Bronchus fibroblast of lung (primary cell): ENCODE measurements at places on chromosomes 2 and 18. TPM values are rescaled to one million over a fixed set of nuclear protein-coding genes. Genes with fewer than 3 reads are reported as not detected.

The FAM228A gene
- 0.34 and 1.5 TPM in 2 replicates for total RNA-seq

The CRYBA2 gene
- total RNA-seq = not detected in 2 replicates

The CYRIA gene
- total RNA-seq = 0.74 and 1.0 TPM in 2 replicates

The RAPH1 gene
- total RNA-seq = 3.6 and 6.2 TPM in 2 replicates

The TMEM169 gene
- 0.45 and 1.0 TPM in 2 replicates for total RNA-seq

The EFHD1 gene
- 0.45 TPM in 1 of 2 replicates, not detected in the other for total RNA-seq

The MC5R gene
- not detected in 2 replicates for total RNA-seq

The USP34 gene
- 26.0 and 37.7 TPM in 2 replicates for total RNA-seq

The MROH2A gene
- not detected in 2 replicates for total RNA-seq

The IL1RL2 gene
- total RNA-seq = 0.50 and 0.74 TPM in 2 replicates

The ABCB11 gene
- total RNA-seq = not detected in 2 replicates

The NYAP2 gene
- total RNA-seq = not detected in 2 replicates

The PGAP1 gene
- total RNA-seq = 1.5 and 2.5 TPM in 2 replicates

The CD226 gene
- under 0.01 TPM in 1 of 2 replicates, not detected in the other for total RNA-seq

The TXNL1 gene
- total RNA-seq = 58.5 and 63.5 TPM in 2 replicates

The TMEM37 gene
- total RNA-seq = 0.45 and 0.84 TPM in 2 replicates

The CXCR1 gene
- total RNA-seq = not detected in 2 replicates

The LTBP1 gene
- total RNA-seq = 346 and 357 TPM in 2 replicates

The ACAA2 gene
- total RNA-seq = 28.1 and 31.3 TPM in 2 replicates
